GM23248 (cell line): ENCODE measurements at places on chromosomes 12 and 14. TPM values are rescaled to one million over a fixed set of nuclear protein-coding genes. Genes with fewer than 3 reads are reported as not detected.

The CACNA2D4 gene
- under 0.01 TPM in 1 of 2 replicates, not detected in the other for total RNA-seq

The OVCH1 gene
- total RNA-seq, result 0.13 TPM in 1 of 2 replicates, not detected in the other

The ISM2 gene
- 2.6 TPM in 1 of 2 replicates, not detected in the other for total RNA-seq

The KRT79 gene
- total RNA-seq, result not detected in 2 replicates

The PRPH gene
- not detected in 2 replicates for total RNA-seq

The RBM25 gene
- total RNA-seq, result 17.3 and 17.7 TPM in 2 replicates

DNA sequence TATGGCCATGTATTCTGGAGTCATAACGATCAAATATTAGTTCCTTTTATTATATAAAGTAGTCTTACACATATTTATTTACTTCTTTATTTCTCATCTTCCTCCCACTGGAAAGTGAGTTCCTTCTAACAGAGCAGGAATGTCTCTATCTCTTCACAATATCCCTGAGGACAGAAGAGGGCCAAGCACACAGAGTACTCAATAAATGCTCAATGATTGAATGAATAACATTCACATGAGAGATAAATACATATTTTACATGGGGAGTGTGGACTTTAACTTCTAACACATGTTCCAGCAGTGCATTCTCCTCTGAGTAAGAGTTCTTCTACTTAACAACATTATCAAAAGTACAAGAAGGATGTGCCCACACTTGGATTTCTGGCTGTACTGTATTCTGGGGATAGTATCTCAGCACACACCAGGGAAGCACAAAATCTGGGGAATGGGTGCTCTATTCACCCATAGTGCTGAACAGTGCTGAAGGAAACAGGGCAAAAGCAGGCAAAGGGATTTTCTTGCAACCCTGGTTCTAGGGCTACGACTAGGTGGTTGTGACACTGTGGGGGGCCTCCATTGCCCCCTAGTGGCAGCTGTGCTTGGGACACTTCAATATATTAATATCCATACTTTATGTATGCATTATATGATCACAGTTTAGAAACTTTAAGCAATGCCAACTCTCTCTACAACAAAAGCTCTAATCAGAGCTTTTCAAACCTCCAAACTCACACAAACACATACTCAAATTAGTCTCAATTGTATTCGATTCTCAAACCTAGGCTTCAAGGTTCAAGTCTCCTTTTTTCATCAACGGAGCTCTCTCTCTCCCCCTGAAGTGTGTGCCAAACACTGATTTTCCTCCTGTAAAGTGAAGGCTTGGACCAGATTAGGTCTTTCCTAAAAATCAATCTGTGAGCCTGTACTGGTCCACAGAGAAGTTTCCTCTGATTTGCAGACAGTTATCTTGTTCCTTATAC lies 115.5 kb downstream of the SLC2A13 start:
- DNase-seq, result peak; percentile 66
- no peaks in the 10 kb centered on the region for H3K36me3 ChIP-seq
- H3K27me3 ChIP-seq, result no peaks in the 10 kb centered on the region
- no peaks in the 10 kb centered on the region for H3K4me1 ChIP-seq

DNA sequence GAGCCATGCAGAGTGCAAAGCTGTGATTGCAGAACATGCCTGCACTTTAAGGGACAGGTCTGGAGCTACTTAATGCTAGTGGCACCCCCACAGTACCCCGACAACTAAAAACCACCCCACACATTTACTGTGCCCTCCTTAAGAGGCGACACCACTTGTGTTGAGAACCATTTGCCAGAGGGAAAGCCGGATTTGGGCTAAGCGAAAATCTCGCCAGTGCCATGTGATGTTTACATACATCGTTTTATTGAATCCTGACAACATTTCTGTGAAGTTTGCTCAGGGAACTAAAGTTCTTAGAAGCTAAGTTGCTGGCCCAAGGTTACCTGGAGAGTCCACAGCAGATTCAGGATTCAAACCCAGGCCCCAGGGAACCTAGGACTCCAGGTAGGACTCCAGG lies 119.0 kb upstream of the FKBP4 start:
- no peaks in the 10 kb centered on the region for H3K4me1 ChIP-seq
- no peak for DNase-seq
- peaks cover 5% of the 10 kb centered on the region; the same call in 1 of the 2 replicates for H3K36me3 ChIP-seq
- no peak overlapping the region for H3K4me3 ChIP-seq

DNA sequence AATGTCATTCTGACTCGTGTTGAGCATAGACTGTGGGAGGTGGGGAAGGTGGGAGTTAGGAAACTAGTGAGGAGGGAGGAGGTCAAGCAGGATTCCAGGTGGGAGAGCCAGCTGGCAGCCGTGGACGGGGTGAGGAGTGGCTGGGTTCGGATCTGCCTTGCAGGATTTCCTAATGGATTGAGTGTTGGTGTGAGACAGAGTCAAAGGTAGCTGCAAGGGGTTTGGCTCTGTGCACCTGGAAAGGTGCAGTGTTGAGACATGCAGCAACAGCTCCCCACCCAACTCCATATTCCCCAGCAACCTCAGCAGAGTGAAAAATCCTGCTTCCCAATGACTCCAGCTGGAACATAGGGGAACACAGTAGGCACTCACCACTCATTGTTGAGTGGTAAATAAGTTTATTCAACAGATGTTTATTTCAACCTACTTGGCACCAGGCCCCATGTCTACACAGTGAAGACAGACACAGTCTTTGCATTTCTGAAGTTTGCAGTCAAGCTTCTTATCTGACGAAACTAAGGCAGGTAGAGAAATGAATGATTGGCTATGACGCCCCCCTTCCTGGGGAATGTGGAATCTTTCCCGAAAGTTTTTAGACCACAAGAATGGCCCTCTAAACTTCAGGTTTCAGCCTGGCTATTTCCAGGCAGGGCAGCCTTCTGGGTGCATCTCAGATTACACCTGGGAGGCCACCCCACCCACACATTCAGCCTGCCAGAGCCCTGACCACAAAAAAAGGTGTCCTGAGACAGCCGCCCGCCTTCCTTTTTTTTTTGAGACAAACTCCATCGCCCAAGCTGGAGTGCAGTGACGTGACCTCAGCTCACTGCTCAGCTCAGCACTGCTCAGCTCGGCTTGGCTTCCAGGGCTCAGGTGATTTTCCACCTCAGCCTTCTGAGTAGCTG lies 37.9 kb upstream of the PLEKHG6 start:
- H3K36me3 ChIP-seq, result no peaks in the 10 kb centered on the region
- no peak overlapping the region for H3K27ac ChIP-seq
- H3K4me3 ChIP-seq, result no peak overlapping the region
- DNase-seq, result no peak
- no peaks in the 10 kb centered on the region for H3K4me1 ChIP-seq

GRCh38 chr12:65895759-65896656 lies 71.7 kb downstream of the HMGA2 start:
- peak overlapping the region; percentile 2; the same call in 1 of the 2 replicates for H3K27ac ChIP-seq
- peaks cover 2% of the 10 kb centered on the region; the same call in 1 of the 2 replicates for H3K36me3 ChIP-seq
- no peak overlapping the region for H3K4me3 ChIP-seq
- H3K4me1 ChIP-seq, result peaks cover 66% of the 10 kb centered on the region
- H3K27me3 ChIP-seq, result no peaks in the 10 kb centered on the region
- DNase-seq, result no peak

GRCh38 chr12:896031-896430 lies 53.5 kb downstream of the RAD52 start:
- peaks cover 57% of the 10 kb centered on the region for H3K36me3 ChIP-seq
- H3K4me3 ChIP-seq, result no peak overlapping the region
- H3K27me3 ChIP-seq, result no peaks in the 10 kb centered on the region

- H3K36me3 ChIP-seq, result no peaks in the 10 kb centered on the region
- DNase-seq, result peak; percentile 39
- H3K4me1 ChIP-seq, result no peaks in the 10 kb centered on the region
Measured at GRCh38 chr14:104586832-104587620, 7.5 kb downstream of the C14orf180 start.

- DNase-seq, result no peak
- no peak overlapping the region for H3K4me3 ChIP-seq
- H3K4me1 ChIP-seq, result no peaks in the 10 kb centered on the region
- H3K36me3 ChIP-seq, result no peaks in the 10 kb centered on the region
- no peak overlapping the region for H3K27ac ChIP-seq
- no peaks in the 10 kb centered on the region for H3K27me3 ChIP-seq
Measured at GRCh38 chr12:108109954-108110353, 19.1 kb upstream of the WSCD2 start.

GRCh38 chr12:45326358-45326975 lies 110.6 kb downstream of the ANO6 start:
- DNase-seq, result no peak
- H3K36me3 ChIP-seq, result no peaks in the 10 kb centered on the region
- no peaks in the 10 kb centered on the region; the same call in 1 of the 2 replicates for H3K4me1 ChIP-seq
- H3K27me3 ChIP-seq, result no peaks in the 10 kb centered on the region
- H3K27ac ChIP-seq, result no peak overlapping the region

DNA sequence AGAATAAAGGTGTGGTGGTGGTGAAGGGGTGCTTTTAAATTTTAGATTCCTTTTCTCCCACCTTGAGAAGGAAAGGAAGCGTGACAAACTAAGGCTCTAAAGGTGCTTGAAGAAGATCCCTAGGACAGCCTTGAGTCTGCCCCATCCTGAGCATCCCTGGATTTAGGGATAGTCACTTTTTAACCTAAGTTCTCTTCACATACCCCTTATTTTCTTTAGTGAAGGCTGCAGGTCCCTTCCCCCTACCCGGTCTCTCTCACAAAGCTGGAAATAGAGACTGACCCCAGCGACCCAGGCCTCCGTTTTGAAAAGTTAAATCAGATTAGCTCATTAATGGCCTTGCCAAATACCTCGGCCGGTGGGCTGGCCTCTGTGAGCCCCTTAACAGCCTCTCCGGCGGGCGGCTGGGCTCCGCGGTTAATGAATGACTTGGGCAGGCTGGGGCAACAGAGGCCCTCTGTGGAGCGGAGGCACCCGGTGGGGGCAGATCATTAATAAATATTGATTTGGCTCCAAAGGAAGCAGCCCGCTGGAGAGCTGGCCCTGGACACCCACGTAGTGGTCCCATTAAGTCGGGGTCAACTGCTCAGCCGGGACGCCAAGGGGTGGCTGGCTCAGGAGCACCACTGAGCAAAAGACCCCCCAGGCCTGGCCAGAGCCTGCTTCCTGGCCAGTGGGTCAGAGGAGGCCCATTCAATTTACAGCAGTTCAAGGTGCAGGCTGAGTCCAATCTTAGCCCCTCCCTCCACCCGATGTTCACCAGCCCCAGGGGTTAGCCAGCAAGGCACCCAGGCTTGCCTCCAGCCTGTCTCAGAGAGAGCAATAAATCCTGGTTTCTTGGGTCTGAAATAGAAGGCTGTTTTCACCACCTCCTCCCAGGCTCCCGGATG lies 31.8 kb downstream of the PAH start:
- DNase-seq, result no peak
- no peaks in the 10 kb centered on the region for H3K27me3 ChIP-seq
- no peaks in the 10 kb centered on the region for H3K36me3 ChIP-seq
- no peaks in the 10 kb centered on the region for H3K4me1 ChIP-seq

- peak overlapping the region; percentile 54 for H3K4me3 ChIP-seq
- DNase-seq, result peak; percentile 43
- H3K36me3 ChIP-seq, result peaks cover 68% of the 10 kb centered on the region
- H3K4me1 ChIP-seq, result peaks cover 16% of the 10 kb centered on the region
- H3K27ac ChIP-seq, result no peak overlapping the region
- no peaks in the 10 kb centered on the region for H3K27me3 ChIP-seq
Measured at GRCh38 chr12:54285150-54286041, 4.9 kb downstream of the HNRNPA1 start.

DNA sequence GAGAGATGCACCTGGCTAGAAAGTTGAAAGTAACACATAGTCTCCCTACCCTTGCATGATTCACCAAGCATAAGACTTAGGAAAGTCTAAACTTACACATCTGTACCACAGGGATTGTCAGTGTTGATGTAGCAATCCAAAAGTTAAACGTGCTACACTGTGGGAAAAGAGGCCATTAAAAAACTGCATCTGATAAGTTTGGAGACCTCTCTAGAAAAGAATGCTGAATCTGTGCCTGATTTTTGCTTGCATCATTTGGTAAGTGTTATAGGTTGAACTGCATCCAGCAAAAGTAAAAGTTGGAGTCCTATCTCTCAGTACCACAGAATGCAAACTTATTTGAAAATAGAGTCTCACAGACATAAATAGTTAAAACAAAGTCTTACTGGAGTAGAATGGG lies 126.6 kb downstream of the SLC6A15 start:
- DNase-seq, result no peak
- H3K27me3 ChIP-seq, result no peaks in the 10 kb centered on the region
- no peaks in the 10 kb centered on the region for H3K36me3 ChIP-seq

DNA sequence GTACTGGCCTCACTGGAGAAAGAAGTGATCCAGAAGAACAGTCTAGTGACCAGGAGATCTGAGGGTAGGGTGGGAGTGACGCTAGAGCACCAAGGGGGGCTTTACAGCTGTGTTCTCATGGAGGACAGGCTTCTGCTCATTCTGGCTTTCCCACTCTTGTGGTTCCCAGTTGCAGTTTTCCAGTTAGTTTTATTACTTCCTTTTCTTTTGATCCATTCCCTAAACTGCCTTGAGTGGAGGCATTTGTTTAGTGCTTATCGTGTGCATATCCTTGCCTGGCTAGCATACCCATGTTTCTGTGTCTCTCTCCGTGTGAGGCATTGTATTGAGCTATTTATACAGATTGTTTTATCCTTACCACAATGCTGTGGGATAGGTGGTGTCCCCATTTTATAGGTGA lies 4.0 kb downstream of the MLEC start:
- H3K27ac ChIP-seq, result no peak overlapping the region
- H3K4me1 ChIP-seq, result peaks cover 14% of the 10 kb centered on the region
- no peaks in the 10 kb centered on the region for H3K27me3 ChIP-seq
